Central memory CD8-positive, alpha-beta T cell (primary cell): ENCODE measurements at places on chromosomes 5 and 9.

- no peak for DNase-seq
Observed at GRCh38 chr5:169798438-169798837, 161.4 kb downstream of the DOCK2 start.

- DNase-seq, result no peak
Observed at GRCh38 chr5:1492757-1493156, 31.0 kb downstream of the LPCAT1 start.

- DNase-seq, result no peak
Observed at GRCh38 chr5:154095904-154096303, 57.1 kb downstream of the MFAP3 start.

- no peak for DNase-seq
Observed at GRCh38 chr9:110241858-110242321, 14.4 kb downstream of the TXN start.

DNA sequence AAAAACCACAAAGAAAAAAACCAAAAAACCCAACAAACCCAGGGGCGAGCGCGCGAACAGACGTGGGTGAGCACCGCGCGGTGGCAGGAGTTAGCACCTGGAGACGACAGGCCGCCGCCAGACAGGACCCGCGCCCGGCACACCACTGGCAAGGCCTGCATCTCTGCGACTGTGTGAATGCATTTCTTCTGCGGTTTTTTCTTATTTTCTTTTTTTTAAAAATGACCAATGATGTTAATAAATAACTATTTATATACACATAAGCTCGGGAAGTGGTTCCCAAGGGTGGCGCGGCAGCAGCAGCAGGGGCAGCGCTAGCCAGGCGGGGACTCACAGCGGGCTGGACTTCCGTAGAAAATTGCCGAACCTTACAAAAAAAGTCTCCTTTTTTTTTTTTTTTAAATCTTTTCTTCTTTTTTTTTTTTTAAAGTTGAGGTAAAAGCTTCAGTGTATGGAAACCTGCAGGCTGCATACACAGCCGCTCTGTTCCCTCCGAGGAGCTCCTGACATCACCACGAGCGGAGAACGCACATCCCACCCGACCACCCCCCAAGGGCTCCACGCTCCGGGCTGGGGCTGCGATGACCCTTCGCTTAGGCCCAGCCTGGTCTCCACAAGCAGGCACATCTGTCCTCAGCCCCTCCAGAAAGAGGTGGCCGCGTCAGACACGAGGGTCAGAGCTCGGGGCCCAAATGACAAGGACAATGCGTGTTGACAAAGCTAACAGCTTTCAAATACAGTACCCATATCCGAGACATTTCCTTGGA lies 7.4 kb downstream of the BRD3OS start:
- DNase-seq, result no peak

- no peak for DNase-seq
Observed at GRCh38 chr5:128644863-128645262, 106.8 kb upstream of the FBN2 start.

DNA sequence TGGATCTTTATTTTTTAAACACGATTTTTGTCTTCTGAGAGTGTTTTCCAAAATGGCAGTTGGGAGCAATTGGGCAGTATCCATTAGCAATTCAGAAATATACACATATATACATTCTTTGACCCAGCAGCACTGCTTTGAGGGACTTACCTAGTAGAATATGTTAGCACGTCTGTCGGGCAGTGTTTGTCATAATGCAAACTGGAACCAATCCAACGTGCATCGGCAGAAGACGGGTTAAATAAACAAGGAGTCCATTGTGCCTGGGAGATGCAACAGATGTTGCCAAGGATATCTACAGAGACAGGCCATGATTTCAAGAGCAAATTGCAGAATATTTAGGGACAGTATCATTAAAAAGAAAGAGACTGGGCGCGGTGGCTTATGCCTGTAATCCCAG lies 107.0 kb downstream of the COL5A1 start:
- no peak for DNase-seq

DNA sequence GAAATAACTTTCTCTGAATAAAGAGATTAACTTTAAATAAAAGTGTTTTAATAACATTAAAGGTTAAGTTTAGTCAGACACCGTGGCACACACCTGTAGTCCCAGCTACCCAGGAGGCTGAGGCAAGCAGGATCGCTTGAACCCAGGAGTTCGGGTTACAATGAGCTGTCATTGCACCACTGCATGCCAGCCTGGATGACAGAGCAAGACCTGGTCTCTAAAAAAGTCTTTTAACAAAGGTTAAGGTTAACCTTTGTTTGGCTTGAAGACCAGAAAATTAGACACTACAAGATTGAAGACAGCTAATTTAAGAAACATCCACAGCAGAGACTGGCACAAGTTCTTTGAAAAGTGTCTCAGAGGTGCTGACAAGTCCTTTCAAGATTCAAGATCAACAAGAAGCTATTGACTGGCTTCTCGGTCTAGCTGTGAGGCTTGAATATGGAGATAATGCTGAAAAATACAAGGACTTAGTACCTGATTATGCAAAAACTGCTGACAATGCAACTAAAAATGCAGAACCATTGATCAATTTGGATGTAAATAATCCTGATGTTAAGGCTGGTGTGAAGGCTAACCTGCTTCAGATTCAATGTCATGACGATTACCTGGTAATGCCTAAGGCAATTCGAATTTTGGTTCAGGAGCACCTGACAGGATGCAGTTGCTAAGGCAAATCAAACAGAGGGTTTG lies 48.8 kb downstream of the FAM81B start:
- no peak for DNase-seq

GRCh38 chr9:134758949-134759607 lies 117.5 kb downstream of the COL5A1 start:
- no peak for DNase-seq

- DNase-seq, result no peak
Observed at GRCh38 chr9:99437145-99437544, 215.1 kb downstream of the SEC61B start.

DNA sequence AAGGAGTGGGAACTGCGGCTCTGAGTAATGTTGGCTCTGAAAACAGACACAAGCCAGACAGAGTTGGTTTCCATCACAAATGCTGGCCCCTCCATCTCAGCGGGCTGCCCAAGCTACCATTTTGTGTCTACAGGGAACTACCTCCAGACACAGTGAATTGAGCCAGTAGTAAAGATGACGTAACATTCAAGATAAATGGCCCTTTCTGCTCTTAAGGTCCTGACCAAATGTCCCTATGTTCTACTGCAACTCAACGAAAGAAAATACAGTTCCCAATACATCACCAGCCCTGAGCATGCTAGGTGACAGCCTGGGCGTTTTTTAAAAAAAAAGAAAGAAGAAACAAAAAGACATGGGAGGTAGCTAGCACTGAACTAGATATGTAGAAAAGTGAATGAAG lies 227.8 kb upstream of the RASEF start:
- no peak for DNase-seq

GRCh38 chr5:1781107-1781506 lies 18.5 kb downstream of the MRPL36 start:
- no peak for DNase-seq

GRCh38 chr9:15635752-15636151 lies 82.9 kb downstream of the CCDC171 start:
- no peak for DNase-seq

- DNase-seq, result no peak
Observed at GRCh38 chr9:90256345-90256744, 386.3 kb downstream of the DIRAS2 start.

- no peak for DNase-seq
Observed at GRCh38 chr9:88782931-88783710, 208.1 kb upstream of the S1PR3 start.

DNA sequence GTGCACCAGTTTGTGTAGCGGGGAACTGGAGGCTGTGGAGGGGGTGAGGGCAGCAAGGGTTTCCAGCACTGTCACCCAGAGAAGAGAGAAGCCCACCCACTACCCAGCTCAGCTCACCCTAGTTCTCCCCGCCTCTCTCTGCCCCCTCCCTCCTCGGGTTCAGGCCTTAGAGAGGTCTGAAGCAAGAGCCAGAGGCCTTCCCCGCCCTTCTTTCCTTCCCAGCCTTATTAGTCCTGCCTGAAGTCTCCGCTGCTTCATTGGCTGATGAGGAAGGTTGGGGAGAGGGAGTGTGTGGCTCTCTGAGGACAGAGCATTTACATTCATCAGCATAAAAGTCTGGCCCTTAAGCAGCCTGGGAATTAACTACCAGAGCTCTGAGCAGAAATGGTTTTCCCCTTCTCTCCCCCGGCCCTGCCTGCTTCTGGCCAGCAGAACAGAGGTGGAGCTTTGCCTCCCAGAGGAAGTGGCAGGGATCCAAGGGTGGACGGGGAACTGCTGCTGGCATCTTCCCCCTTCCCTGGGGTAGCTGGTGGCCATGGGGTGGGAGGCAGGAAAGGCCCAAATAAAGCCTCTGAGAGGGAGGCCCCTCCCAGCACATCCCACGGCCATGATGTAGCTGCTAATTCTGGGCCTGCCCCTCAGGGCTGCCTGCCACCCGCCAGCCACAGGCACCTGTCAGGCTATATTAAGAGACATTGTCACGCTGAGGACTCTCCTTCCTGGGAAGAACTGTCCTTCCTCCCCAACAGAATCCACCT lies 4.1 kb downstream of the DNAJB5 start:
- DNase-seq, result no peak

GRCh38 chr5:142069606-142070399 lies 38.8 kb upstream of the NDFIP1 start:
- DNase-seq, result no peak

GRCh38 chr9:113708821-113709713 lies 167.0 kb upstream of the ZNF618 start:
- DNase-seq, result no peak

DNA sequence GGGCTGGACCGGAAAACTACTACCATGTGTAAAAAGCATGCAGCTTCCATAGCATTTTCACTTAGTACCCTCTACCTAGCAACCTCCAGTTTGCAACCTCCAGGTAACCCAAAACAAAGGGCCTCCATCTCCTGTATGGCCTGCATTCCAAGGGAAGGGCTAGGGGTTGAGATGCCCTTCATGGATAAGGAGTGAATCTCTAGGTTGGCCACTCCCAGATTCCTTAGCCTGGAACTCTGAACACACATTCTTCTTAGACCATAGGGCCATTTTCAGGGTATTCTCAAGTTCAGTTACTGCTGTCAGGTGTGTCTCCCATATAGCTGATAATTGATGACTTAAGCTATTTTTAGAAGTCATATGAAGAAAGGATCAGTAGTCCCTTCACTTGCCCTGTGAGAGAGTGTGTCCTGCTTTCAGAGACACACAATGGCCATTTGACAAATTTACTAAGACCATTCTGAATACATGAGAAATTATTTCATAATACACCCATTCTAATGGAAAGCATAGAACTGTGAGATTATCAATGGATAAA lies 22.5 kb downstream of the HSPB3 start:
- DNase-seq, result no peak

- no peak for DNase-seq
Observed at GRCh38 chr9:6417186-6417585, 4.2 kb downstream of the UHRF2 start.

- DNase-seq, result no peak
Observed at GRCh38 chr9:124950050-124950718, 9.3 kb upstream of the GOLGA1 start.

DNA sequence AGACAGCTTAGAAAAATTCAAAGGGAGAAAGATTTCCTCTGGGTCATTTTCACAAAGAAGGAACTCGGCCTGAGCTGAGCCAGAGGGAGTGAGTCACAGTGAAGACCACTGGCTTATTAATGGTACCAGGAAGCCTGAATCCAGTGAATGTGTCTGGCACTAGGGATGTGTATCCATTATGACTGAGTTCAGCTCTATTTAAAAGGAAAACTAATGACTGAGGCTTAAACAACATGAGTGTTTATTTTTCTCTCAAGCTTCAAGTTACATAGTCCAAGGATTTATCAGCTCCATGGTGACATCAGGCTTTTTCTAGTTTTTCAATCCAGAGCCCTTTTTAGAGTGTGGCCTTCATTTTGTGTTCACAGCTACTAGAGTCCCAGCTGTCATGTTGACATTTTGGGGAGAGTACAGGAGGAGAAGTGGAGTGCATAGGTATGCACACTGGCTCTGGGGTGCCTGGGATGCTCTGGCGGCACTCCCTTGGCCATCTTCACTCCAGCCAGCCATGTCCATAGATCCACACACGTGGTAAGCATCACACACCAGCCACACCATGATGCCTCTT lies 159.5 kb upstream of the ERCC6L2 start:
- DNase-seq, result no peak

DNA sequence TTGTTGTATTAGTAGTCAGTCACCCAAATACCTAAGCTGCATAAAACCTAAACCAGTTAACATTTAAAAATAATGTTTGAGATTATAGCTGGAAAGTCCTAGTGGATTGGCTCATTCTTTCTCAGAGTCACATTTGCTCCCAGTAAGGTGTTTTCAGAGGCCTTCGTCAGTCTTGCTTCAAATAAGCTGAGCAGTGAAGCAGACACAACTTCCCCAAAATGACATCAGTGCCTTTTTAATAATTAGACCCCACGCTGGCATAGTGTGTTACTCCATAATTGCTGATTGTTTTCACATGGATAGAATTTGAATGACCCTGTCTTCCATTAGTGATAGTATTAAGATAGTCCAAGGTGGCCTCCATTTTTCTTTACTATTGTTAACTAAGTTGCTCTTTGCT lies 245.8 kb downstream of the PJA2 start:
- no peak for DNase-seq

DNA sequence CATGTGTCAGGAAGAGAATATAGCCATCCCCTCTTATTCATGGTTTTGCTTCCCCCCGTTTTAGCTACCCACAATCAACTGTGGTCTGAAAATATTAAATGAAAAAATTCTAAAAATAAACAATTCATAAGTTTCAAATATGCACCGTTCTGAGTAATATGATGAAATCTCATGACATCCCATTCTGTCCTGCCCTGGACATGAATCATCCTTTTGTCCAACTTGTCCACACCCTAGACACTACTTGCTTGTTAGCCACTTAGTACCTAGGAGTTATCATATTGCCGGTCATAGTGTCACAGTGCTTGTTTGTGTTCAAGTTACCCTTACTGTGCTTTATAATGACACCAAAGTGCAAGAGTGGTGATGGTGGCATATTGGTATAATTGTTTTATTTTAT lies 113.5 kb downstream of the CAAP1 start:
- DNase-seq, result no peak

DNA sequence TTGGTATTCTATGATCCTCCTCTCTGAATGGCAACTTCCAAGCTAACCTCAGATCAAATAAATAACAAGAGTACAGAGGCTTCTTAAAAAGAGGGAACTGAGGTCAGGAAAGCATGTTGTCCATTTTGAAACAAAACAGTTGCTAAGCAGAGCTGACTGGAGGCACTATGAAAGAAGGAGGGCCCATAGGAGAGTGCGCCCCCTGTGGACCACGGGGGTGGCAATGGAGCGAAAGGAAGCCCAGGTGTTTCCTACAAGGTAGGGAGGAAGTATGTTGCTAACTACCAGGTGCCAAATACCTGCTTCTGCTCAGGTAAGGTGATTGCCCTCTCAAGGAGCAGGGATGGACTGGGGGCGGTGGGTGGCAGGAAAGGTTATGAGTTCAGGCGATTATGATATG lies 101.8 kb upstream of the MAST4 start:
- DNase-seq, result no peak
